ENCODE measurements at places on chromosomes 1 and 21.
A peak's percentile ranks its signal among the peaks of the same experiment; 100 is the strongest.

GRCh38 chr21:46095083-46095719 lies 2.7 kb upstream of the COL6A2 start:
- DNase-seq: peak; percentile 3

DNA sequence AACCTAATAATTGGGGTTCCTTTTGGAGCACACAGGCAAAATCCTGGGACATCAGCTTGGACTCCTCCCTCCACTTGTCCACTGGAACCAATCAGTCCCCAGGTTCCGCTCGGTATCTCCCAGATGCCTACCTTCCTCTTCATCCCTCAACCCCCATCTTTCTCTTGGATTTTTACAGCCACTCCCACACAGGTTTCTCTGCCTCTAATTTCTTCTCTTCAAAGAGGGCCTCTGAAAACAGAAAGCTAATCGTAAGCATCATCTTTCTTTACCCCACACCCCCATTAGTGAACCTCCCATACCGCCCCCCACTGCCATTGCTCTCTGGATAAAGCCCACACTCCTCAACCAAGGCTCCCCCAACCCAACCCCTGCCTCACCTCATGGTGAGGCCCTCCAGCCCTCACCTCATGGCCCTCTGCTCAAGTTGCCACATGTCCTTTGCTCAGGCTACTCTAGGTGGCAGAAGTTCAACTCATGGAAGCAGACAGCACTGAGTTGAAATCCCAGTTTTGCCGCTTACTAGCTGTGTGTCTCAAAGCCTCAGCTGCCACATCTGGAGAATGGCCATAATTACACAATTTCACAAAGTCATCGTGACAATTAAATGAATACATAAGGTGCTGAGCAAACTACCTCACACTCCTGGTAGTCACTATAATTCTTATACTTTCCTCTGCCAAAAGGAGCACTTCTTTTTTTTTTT lies 18.1 kb upstream of the WASF2 start:
- DNase-seq: no peak

GRCh38 chr1:174809755-174810280 lies 189.9 kb upstream of the CACYBP start:
- no peak for DNase-seq

DNA sequence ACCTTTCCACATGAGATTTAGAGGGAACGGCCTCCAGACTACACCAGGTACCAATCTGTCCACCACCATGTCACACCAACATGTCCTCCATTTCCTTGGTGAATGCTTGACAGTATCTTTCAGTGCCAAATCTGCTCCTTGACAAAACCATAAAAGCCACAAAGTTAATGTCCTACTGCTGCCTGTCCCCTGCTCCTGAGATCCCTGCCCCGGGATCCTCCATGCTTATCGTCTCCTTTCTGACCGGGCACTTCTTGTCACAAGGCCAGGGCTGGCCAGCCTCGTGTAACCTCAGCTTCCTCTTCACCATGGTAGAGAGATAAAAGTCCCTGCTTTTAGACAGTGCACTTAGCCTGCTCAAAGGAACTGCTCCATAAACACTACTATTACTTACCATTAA lies 136.2 kb downstream of the NAV1 start:
- no peak for DNase-seq

- no peak for DNase-seq
Measured at GRCh38 chr1:52567943-52568342, 15.1 kb upstream of the TUT4 start.

- DNase-seq: peak; percentile 52
Measured at GRCh38 chr1:20322825-20323612, 32.3 kb downstream of the VWA5B1 start.

GRCh38 chr1:223479261-223479660 lies 86.0 kb downstream of the CCDC185 start:
- DNase-seq: no peak

DNA sequence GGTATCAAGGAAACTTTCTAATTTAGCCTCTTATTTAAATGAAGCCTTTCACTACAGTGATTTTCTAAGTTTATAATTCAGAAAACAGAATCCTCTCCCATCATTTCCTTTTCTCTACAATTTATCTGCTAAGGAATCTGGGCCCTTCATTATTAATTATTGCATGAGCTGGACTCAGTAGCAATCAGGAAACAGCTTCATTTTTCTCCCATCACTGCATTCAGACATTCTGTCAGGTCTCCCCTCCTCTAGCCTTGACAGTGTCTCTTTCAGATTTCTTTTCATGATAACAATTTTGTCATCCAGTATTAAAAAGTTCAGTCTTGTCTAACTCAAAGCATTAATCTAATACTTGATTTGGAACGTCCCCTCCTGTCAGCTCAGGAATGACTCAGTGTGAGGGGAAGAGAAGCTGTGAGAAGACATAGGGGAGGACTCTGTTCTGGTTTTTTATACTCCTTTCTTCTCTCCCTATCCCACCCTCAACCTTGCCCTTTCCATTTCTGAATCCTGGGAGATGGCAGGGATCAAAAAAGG lies 28.1 kb downstream of the SLC44A5 start:
- DNase-seq: no peak

- DNase-seq: no peak
Measured at GRCh38 chr1:41427122-41427913, 57.2 kb downstream of the EDN2 start.

DNA sequence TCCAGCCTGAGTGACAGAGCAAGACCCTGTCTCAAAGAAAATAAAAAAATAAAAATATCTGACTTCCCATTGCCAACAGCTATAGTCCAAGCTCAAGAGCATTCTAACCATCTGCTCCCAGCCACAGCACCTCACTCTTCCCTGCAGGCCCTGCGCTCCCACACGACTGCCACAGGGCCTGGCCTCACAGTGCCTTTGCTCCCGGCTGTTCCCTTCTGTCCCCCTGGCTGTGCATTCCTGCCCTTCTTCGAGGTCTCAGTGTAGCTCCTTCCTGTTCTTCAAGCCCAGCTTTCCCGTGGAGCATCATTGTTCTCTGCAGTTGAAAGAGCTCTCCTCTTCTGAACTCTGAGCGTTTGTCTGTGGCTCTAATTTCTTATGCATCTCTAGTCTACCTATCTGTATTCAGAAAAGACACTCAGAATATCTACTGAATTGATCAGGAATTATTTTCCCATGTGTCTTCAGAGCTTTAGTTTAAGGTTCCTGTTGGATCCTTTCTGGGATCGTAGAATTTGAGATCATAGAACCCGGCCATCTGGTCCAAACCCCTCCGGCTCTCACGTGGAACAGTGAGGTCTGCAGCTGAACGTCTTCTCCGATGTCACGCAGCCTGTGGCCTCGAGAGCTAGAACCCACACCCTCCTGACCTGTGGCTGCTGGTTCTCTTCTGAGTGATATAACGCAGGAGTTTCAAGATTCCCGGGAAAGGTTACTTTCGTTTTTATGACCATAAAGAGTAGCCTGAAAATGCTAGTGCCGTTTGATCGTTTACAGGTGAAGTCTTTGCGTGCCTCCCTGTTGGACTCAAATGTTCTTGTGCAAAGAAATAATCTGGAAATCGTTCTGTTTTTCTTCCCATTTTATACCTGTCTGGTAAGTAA lies 54.4 kb downstream of the DOP1B start:
- no peak for DNase-seq

- DNase-seq: no peak
Measured at GRCh38 chr1:177864538-177865305, 105.1 kb downstream of the SEC16B start.

DNA sequence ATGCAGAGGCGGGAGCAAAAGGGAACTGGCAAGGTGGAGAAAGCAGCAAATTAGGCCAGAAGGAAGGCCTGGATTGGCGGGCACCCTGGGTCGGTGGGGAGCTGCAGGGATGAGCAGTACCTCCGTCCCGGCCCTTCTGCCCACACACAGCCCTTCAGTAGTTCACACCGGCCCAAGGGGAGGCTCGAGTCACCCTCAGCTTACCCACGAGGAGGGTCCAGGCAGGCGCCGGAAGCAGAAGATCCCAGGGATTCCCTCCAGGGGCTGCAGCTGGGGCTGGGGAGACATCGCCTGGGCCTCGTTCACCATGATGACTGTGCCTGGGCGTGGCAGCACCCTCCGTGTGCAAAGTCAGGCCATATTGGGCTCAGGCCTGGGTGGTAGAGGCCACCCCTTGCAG lies 190.0 kb downstream of the PRDM16 start:
- DNase-seq: no peak

- DNase-seq: no peak
Measured at GRCh38 chr1:150762552-150762951, 3.0 kb downstream of the CTSS start.

- DNase-seq: no peak
Measured at GRCh38 chr1:57109883-57110282, 144.1 kb upstream of the C8B start.

DNA sequence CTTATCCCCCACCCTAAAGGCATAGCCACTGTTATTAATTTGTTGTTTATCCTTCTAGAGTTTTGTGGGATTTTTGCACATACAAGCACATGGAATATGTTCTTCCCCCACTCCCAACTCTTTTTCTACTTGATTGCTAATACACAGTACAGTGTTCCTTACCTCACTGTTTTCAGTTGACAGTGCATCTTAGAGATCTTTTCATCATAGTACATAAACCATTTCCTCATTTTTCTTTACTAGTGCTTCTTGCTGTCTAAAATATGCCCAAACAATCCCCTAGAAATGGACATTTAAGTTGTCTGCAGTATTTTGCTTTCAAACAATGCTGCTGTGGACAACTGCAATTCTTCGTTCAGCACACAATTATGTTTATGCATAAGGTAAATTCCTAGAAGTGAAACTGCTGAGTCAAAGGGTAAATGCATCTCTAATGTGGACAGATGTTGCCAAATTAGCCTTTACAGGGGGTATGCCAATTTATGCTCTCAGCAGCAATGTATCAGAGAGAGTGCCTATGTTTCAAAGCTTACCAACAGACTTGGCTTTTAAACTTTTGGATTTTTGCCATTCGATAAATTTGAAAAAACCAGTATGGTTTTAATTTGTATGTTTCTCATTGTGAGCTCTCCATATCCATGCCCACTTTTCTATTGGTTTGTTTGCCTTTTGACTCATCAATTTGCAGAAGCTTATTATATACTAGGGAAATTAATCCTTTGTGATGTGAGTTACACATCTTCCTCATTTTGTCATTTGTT lies 132.6 kb downstream of the MRPS6 start:
- DNase-seq: no peak

DNA sequence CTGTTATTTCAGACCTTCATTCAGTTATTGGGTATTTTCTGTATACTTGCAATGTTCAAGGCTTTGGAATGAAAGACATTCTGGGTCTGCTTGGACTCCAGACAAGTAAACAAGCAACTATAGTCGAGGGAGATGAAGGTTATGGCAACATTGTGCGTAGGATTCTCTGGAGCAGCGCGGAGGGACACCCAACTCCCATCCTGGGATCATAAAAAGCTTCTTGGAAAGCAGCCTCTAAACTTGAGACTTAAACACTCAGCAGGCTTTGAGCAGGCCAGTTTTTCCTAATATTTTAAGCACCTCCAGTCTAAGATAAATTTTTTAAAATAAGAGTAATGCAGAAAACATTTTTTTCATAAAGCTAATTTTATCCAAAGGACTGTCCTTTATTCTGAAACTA lies 7.6 kb upstream of the LYST start:
- DNase-seq: no peak

DNA sequence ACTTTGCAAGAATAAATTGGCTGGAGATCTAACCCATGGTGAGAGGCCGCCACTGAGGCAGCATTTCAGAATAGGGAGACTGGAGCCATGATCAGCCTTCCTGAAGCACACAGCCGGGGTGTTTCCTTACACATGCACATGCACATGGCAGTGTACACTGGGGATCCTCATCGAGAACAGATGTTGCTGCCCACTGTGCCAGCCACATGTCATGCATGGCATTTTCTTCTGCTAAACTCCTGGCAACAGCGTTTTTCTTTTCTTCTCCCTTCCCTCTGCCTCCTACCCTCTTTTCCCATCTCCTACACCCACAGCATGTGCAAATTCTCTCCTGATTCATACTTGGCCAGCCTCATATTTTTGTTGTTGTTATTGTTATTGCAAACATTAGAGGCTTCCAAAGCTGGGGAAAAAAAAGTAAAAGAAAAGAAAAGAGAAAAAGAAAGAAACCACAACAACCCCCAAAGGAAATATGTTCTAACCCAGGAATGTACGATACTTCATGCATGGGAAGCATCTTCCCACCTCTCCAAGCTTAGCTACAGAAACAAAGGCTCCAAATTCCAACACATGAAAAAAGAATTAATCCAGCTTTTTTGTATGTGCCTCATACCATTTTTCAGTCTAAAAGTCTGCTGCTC lies 344.0 kb downstream of the ASTN1 start:
- DNase-seq: no peak
